ENCODE measurements at places on chromosomes 2 and 18.

- DNase-seq: no peak
These were observed 411.6 kb downstream of the RND3 start for GRCh38 chr2:150075831-150076230.

- no peak for DNase-seq
These were observed 287.0 kb downstream of the EPHA4 start for GRCh38 chr2:221285148-221285547.

DNA sequence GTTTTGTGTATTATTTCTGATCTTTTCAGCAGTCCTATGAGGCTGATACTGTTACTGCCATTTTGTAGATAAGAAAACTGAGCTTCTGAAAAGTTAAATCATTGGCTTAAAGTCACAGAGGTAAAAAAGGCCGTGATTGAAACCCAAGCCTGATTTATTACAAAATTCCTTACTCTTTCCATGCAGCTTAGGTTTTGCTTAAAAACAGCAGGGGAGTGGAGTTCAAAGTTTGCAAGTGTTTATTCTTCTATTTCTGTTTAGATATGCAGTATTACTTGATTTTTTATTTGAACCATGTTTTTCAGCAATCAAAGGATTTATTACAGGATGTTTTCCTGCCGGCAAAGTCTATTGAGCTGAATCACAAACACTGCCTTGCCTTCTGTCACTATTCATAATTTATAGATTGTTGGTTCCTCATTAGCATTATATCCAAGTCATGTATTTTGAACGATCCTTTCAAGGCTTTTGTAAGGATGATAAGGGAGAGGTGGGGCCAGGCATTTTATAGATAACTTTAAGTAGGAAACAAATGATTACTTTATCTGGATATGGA lies 31.9 kb upstream of the MSTN start:
- DNase-seq: no peak

DNA sequence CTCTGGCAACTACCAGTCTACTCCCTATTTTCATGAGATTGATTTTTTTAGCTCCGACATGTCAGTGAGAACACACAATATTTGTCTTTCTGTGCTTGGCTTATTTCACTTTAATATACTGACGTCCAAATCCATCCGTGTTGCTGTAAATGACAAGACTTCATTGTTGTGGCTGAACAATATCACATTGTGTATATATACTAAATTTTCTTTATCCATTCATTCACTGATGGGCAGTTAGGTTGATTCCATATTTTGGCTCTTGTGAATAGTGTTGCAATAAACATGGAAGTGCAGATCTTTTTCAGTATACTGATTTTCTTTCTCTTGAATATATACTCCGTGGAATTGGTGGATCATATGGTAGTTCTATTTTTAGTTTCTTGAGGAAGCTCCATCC lies 5.8 kb upstream of the TTC21B start:
- DNase-seq: no peak

GRCh38 chr2:47528874-47529273 lies 125.9 kb downstream of the MSH2 start:
- DNase-seq: no peak

GRCh38 chr2:195500879-195501278 lies 156.1 kb upstream of the SLC39A10 start:
- DNase-seq: no peak

GRCh38 chr2:97936199-97936598 lies 59.5 kb downstream of the TMEM131 start:
- DNase-seq: no peak

GRCh38 chr2:1593371-1594122 lies 150.8 kb downstream of the PXDN start:
- peak; percentile 77 for DNase-seq

DNA sequence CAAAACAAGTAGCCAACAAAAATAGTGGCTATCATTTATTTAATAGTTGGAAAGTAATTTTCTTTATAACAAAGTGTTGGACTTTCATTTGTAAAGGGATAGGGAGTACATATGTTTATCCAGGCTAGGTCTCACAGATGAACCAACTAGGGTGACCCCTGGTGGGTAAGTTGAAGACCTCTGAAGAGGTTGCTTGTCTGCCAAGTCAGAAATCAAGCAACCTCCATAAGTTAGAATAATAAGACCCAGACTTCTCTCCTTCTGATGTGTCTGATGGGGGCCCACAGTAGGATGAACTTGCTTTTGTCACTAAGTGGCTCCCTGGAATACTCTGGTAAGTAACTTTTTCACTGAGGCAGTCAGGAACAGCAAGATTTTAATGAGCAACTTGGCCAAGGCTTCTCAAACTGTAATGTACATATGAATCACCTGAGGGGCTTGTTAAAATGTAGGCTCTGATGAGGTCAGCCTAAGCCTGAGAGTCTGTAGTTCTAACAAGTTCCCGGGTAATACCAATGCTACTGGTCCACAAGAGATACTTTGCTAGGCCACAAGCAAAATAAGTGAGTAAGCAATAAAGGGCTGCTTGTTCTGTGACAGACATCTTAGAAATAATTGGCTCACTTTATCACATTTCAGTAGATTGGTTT lies 319.6 kb downstream of the PIK3C3 start:
- peak; percentile 4 for DNase-seq

DNA sequence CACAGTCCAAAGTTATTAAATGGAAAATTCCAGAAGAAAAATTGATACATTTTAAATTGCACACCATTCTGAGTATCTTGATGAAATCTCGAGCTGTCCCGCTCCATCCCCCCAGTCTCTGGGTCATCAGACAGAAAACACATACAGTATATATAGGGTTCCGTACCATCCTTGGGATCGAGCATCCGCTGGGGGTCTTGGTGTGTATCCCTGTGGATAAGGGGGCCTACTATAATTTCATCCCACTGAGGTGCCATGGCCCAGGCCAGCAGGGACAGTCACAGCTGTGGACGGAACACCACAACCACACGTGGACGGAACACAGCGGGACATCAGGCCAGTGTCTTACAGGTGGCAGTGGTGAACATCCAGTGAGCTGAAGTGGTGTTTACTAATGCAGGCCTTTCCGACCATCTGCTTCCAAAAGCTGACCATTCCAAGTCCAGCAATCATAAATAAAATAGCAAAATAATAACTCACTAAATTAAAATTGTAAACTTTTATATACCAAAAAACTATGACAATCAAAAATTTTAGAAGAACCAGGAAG lies 14.0 kb downstream of the TWIST2 start:
- DNase-seq: no peak

GRCh38 chr2:100194951-100195350 lies 52.6 kb upstream of the AFF3 start:
- no peak for DNase-seq

- no peak for DNase-seq
These were observed 31.1 kb upstream of the TRAPPC8 start for GRCh38 chr18:31973929-31974546.

DNA sequence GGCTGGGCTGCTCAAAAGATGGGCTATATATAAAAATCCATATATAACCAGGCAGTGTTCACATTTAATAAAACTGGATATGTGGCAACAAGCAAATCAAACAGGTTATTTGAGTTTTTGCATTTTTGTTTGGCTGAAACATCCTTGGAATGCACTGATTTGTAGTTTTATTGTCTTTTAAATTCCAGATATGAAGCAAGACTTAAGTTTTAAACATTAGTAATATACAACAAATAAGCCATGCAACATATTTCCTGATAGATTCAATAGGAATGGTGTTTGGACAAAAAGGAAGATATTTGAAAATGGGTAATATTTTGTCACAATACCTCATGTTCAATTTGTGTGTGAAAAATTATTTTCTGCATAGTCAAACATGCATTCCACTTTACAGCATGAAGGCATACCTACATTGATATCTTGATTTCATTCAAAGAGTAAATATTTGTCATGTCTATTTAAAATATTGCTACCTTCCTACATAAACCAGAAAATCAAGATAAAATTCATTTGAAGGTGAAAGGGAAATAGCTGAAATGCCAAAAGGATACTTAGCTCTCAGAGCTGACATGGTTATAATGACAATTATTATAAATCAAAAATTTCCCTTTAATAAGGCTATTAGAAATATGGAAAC lies 132.3 kb upstream of the NETO1 start:
- DNase-seq: no peak

DNA sequence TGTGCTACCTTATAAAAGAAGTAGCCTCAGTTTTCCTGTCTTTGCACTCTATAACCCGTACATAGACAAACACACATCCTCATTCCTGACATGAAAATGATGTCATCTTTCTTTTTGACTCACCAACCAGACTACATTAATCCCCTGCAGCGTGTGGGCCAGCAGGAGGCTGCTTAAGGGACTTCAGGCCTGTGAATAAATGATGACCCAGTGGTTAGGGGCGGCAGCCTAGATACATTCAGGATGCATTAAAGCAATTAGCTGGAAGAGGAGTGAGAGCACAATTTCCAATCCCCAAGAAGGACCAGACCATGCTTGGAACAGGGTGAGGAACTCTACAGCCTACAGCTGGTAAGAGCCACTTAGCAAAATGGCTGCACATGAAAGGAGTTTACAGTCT lies 57.3 kb upstream of the KLF7 start:
- no peak for DNase-seq

- no peak for DNase-seq
These were observed 103.4 kb upstream of the MSH2 start for GRCh38 chr2:47299555-47299954.

DNA sequence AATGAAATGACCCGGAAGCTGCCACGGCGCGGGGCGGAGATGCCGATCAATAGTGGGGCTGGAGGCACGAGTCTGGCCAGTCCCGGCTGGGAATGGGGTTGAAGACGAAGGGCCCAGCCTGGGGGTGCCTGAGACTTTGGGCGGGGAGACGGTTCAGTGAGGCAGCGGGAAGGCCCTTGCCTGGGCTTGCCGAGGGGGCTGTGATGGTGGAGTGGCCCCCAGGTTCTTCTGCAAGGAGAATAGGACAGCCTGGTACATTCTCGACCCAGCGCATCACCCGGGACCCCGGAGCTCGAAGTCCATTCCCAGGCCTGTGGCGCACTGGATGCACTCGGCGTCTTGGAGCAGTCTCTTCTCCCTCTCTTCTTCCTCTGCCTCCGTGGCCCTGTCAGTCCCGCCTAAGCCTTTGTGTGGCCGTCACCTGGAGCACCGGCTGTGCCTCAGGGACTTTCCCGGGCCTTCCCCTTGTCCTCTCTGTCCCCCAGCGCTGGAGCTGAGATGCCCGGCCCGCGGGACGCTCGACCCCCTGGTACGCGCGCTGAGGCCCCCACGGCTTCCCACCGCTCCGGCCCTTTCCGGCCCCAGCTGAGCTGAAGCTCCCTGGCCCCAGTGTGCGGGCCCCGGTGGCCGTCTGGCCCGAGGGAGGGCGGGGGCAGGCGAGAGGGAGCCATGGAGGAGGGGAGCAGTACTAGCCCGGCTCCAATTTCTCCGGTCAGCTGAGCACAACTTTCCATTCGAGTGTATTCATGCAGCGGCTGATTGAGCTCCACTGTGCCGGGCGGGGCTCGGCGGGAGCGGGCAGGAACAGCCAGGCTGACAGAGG lies 8.0 kb downstream of the SIX3 start:
- no peak for DNase-seq

- DNase-seq: no peak
These were observed 778 bp downstream of the MFSD2B start for GRCh38 chr2:24010477-24011249.

DNA sequence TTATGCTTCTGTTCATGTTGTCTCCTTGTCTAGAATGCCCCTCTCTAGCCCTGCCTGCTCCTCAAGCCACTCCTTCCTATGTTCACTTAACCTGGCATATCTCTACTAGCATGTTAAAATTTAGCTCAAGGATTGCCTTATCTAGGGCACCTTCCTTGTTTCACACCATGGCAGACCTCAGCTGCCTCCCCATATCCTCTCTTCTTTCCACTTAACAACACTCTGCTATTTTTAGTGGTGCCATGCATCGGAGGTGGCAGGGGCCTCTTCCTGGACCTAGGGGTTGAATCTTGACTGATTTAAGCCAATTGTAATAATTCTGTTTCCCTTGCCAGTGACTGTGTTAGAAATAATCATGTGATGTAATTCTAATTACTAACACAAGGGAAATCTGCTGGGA lies 36.9 kb upstream of the FAM98A start:
- DNase-seq: no peak

DNA sequence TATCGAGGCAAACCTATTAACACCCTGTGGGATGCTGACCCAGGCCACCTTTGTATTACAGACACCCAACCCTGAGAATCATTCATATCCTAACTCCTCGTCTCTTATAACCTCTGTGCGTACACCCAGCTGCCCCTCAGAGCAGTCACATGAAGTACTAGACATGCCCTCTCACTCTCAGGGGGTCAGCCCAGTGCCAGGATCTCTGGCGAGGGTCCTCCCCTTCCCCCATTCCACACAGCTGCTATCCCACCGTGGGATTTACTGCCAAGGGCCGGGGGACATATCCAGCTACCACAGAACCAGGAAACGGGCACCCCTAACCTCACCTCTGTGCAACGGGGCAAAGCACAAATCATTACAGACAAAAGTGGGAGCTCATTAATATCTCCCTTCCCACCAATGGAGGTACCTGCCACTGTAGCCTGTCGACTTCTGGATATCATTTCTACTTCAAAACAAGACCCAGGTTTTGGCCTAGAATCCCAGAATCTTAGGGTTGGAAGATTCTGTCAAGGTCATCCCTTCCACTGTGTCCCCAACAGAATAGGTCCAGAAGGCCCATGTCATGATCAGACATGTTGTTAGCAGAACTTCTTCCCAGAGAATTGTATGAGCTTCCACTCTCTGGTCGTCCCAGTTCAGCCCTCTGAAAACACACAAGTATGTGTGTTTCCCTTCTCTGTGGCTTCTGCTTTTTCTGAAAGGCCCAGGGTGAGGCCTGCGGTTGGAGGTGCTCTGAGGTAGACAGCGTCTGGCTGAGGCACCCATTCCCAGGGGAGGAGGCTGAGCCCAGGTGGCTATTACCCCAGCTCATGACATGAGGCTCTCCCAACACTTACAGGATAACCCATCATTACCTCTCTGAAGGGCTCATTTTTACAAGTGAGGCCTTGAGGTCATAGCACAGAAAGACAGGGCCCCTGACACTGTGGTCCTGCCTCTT lies 1.7 kb downstream of the TMBIM1 start:
- no peak for DNase-seq

GRCh38 chr18:79680100-79680879 lies 687 bp downstream of the CTDP1 start:
- no peak for DNase-seq

GRCh38 chr18:13893418-13893760 lies 21.9 kb downstream of the MC2R start:
- DNase-seq: no peak

GRCh38 chr2:25165992-25166875 lies 2.1 kb downstream of the POMC start:
- DNase-seq: no peak

DNA sequence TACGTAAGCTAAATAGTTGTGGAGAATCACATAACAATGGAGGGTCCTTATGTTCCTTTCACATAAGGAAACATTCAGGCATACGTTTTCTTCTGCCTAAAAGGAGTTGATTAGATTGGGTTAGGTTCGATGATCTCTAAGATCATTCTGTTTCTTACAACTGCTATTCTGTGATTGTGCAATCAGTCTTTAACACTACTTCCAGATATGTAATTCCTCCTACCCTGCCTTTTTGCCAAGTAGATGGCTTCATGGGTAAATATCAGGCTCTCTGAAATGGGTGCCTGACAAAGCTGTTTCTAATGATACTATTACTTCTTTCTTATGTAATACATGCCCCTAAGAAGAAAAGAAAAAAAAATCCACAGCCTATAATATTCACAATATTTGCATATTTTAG lies 321.5 kb downstream of the XIRP2 start:
- no peak for DNase-seq

- no peak for DNase-seq
These were observed 337.6 kb downstream of the IRS1 start for GRCh38 chr2:226461981-226462380.
